Renal cortical epithelial cell (primary cell): ENCODE measurements at places on chromosomes 4 and X.

GRCh38 chr4:54213761-54214160, 15.3 kb upstream of the PDGFRA start:
- DNase-seq = no peak

GRCh38 chr4:51866835-51867234, 23.9 kb downstream of the DCUN1D4 start:
- no peak for DNase-seq

GRCh38 chr4:8841678-8842268, 29.9 kb downstream of the HMX1 start:
- DNase-seq = no peak

GRCh38 chr4:10715696-10716095, 31.1 kb upstream of the CLNK start:
- DNase-seq = no peak
